ENCODE measurements at places on chromosomes 13 and 19. TPM values are rescaled to one million over a fixed set of nuclear protein-coding genes. Genes with fewer than 3 reads are reported as not detected.
A peak's percentile ranks its signal among the peaks of the same experiment; 100 is the strongest.

DNA sequence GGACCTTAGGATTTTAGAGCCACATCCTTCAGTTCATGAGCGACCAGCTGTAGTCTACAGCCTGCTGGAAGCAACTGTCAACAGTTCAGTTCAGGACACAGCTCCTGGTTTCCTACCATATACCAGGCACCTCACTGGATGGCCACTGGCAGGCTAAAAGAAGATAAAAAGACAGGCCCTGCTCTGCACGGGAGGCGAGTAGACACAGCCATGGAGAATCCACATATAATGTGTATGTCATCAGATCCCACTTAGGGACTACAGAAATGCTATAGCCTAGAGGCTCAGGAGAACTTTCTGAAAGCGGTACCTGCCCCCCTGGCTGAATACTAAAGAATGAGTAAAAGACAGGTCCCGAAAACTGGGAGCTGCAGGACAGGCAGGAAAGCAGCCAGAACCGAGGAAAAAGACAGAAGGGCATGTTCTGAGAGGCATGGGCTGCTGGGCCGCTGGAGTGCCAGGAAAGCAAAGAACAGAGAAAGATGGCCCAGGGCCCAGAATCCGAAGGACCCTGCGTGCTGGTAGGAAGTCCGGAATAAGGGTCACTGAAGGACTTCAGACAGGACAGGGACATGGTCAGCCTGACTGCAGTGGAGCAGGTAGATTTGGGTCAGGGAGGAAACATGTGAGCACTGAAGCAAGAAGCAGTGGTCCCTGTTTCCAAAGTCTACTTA lies 23.5 kb downstream of the DZIP1 start:
- DNase-seq: no peak

DNA sequence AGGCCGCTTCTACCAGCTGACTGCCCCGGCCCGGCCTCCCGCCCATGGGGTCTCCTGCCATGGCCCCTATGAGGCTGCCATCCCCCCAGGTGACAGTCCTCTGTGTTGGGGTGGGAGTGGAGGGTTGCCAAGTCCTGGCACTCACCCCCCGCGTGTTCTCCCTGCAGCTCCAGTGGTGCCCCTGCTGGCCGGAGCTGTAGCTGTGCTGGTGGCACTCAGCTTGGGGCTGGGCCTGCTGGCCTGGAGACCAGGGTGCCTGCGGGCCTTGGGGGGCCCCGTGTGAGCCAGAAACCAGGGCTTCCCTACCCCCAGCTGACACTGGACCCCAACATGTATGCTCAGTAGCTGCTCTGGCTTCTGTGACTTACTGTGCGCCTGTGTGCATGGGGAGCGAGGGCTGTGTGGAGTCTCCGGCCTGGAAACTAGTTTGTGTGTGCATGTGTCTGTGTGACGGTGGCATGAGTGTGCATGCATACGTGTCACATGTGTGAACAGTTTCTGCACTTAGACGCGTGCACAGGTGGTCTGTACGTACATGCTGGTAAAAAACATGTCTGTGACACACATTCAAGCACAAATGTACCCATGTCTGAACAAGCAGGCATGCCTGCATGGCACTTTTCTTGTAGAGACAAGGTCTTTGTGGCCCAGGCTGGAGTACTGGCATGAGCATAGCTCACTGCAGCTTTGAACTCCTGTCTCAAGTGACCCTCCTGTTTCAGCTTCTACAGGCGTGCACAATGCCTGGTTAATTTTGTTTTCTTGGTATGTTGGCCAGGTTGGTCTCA lies 4.9 kb downstream of the ACP4 start:
- peak; percentile 54 for DNase-seq

- peak; percentile 92 for DNase-seq
Measured at GRCh38 chr19:53553865-53554791, 16.2 kb downstream of the ZNF331 start.

The ADGRE2 gene
- 1.9 TPM for total RNA-seq

DNA sequence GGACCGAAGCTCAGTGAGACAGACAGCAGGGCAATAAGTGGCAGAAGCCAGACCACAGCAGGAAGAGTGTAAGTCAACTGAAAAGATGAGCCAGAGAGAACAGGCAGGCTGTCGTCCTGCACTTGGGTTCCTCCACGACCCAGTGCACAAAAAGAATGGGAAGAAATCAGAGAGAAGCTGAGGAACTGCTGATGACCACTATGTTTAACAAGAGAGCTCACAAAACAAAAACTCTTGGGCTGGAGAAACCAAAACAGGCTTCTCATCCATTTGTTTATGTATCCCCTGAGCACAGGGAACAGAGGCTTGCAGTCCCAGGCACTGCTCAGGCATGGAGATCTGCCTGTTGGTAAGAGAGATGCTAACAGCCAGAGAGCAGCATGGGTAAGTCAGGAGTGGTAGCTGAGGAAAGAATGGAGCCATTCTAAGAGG lies 14.0 kb downstream of the AKAP8L start:
- no peak for DNase-seq

- DNase-seq: no peak
Measured at GRCh38 chr19:16419669-16420335, 52.0 kb downstream of the EPS15L1 start.

DNA sequence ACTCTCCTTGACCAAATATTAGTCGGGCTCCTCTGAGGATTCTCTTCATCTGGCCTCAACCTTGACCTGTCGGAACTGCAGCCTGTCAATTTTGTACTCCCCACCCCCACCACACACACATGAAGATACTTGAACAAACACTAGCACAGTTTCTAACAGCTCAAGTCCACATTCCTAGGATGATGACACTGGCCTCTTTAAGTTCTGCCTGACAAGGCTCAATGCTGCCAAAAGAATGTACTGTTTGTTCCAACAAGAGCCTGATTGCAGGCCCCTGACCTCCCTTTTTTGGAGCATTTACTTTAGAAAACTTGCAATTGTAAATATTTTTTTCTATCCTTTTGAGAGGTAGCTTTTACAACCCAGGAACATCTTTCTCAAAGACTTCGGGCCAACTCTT lies 169.2 kb upstream of the IRS2 start:
- no peak for DNase-seq

The TMEM161A gene
- total RNA-seq: 17.6 TPM

GRCh38 chr19:15263361-15263985 lies 31.2 kb upstream of the EPHX3 start:
- DNase-seq: no peak

DNA sequence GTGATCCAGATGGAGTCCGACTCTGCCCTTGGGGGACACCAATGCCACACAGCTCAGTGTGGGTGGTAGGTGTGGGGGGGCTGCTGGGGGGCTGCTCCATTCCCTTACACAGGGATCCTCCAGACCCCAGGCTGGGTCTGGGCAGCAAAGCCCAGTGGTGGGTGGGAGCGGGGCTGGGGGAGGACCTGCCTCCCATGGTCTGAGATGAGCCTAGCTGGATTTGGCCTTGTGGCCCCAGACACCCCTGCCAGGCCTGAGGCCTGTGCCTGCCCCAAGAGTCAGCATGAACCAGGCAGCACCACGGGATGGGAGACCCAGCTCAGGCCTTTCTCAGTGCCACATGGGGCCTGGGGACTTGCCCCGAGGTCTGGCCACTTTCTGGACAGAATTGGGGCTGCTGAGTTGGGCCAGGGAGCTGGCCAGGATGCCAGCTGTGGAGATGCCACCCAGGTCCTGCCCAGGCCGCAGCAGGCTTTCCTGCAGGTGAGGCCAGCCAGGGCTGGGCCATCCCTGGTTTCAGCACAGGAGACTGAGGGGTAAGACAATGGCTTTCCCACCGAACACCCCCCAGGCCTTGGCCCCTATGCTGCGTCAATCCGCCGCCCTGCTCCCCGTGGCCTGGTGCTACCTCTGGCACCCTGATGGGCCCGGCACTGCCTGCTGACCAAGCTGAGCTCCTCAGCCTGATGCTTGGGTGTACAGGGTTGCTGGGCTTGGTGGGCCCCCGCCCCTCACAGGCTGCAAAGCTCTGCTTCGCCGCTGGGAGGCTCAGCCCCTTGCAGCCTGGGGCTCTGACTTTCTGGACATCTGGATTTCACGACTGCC lies 24.2 kb downstream of the CEBPG start:
- peak; percentile 15 for DNase-seq

The POLR2E gene
- total RNA-seq: 108 TPM

The PINLYP gene
- total RNA-seq: 7.4 TPM

DNA sequence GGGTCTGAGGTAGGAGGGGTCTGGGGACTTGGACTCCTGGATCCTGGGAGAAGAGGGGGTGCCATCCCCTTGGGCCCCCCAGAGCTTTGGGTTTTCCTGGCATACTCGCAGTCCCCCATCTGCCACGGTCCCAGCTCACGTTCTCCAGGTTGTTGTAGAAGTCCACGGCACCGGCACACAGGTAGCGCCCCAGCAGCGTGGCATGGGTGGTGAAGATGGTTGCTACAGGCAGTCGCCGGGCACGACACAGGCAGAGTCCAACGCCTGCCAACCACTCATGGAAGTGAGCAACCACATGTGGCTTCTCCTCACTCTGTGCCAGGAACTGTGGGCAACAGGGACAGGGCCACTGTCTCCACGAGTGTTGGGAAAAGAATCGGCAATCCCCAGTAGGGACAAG lies 7.4 kb downstream of the GYS1 start:
- no peak for DNase-seq

- DNase-seq: peak; percentile 31
Measured at GRCh38 chr13:28754698-28755545, 36.2 kb upstream of the SLC46A3 start.

DNA sequence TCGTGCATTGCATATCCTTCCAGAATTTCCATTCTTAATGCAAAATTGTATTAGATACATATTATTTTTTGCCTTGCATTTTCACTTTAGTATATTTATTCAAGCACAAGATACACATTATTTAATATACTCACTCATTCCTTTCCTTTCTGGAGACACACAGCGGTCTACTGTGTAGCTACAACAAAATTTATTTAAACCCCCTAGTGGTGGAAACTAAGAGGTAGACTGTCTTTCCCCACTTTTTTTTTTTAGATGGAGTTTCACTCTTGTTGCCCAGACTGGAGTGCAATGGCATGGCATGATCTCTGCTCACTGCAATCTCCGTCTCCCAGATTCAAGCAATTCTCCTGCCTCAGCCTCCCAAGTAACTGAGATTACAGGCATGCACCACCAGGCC lies 2040.3 kb upstream of the PCDH20 start:
- no peak for DNase-seq

DNA sequence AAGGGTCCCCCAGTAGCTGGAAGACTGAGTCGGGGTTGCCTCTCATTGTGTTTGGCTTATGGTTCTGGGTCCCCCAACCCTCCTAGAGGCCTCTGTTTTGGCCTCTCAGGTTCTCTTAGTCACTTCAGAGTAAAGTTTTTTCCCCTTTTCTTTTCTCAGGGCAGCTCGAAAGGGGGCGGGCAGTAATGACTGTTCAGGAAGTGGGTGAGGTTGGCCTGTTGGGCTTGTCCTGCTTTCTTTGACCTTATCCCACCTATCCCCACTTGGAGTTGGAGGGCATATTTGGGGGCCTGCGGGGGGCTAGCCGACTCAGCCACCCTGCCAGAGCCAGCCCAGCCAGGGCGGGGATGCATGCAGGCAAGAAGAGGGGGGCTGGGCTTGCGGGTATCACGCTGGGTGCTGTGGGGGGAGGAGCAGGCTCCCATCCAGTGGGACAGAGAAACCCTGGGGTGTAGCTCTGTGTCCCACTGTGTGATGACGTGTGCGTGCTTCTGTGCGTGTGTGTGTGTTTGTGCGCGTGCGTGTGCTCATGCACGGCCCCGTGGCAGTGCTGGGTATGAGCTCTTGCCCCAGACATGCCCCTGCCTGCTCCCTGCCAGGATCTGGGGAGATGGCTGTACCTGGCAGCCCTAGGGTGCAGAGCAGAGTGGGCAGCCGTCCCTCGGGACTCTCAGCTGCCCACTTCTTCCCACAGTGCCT lies 1.4 kb downstream of the CIC start:
- DNase-seq: peak; percentile 71

DNA sequence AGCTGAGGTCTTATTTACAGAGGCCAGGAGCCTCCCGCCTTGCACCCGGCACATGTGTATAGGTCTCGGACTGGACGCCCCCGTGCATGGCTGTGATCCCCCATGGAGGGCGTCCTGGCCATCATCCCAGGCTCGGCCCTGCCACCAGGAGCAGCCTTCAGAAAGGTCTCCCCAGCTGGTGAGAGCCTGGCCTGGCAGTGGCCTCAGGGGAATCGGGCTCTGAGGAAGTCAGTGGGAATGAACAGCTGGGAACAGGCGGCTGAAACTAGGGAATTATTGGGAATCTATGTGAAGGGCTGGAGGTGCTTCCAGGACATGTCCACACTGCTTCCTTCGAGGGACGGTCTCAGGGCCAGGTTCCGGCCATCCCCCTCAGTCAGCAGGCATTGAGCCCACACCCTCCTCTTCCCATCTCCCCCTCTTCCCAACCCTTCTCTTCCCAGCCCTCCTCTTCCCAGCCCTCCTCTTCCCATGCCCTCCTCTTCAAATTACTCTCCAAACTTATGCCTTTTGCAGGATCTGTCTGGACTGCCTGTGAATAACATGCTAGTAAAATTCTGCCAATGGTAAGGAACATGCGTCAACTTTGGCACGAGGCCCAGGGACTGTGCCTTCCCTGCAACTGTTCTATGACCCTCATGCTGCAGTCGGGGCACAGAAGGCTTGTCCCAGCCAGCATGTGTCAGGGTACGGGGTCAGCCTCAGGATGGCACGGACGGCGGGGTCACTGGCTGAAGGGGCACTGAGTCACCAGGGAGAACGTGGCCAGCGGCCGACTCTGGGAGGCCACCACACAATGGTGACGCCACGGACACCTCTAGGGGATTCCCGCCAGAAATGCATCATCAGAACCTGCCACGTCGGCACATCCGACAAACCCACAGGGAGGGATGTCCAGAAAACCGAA lies 24.2 kb upstream of the C13orf46 start:
- DNase-seq: peak; percentile 34

DNA sequence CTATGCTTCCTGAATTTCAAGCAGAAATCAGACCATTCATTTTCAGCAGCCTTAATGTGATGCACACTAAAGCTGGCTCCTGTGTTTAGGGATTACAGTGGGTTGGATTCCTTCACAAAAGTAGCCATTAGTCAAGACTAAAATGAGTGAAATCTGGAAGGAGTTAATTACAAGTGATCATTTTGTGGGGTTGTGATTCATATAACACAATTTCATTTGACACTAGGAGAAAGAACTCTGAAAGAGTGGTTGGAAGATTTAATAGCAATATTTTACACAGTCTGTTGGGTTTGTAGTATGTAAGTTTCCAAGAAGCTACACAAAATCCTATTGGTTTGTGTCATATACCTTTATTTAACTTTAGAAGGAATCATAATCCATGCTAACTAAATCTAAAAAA lies 236.9 kb downstream of the DCT start:
- DNase-seq: no peak

DNA sequence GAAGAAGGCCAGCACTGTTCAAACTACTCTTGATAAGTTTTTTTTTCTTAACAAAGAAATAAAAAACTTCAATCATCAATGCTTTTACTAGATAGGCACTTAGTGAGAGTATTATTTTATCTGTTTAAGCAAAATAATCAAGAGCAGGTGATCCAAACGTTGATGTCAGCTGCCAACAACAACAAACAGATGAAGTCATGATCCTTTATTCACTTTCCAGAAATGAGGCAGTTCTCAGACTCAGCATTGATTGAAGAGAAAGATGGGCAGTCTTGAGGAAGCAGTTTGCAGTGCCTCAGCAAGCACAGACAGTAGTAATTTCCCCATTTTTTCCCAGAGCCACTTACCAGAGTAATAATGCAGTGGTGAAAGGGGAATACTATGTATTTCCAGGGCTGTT lies 38.4 kb upstream of the CSNK1A1L start:
- DNase-seq: no peak

The RASGRP4 gene
- 0.55 TPM for total RNA-seq

GRCh38 chr13:73618275-73618865 lies 515.8 kb downstream of the KLF12 start:
- peak; percentile 70 for DNase-seq
